ENCODE measurements at places on chromosomes 12 and 14.

DNA sequence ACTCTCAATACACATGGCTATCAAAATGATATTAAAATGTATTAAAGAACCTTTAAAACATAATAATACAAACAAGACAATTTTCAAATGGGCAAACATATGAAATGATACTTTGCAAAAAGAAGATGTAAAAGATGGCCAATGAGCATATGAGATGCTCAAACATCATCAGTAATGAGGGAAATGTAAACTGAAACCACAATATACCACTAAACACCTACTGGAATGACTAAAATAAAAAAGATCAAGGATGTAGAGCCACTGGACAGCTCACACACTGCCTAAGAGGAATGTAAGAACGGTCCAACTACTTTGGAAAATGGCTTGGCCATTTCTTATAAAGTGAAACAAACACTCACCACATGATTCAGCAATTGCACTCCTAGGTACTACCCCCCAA, 97.2 kb upstream of the BBS10 start:
- DNase-seq, result no peak

DNA sequence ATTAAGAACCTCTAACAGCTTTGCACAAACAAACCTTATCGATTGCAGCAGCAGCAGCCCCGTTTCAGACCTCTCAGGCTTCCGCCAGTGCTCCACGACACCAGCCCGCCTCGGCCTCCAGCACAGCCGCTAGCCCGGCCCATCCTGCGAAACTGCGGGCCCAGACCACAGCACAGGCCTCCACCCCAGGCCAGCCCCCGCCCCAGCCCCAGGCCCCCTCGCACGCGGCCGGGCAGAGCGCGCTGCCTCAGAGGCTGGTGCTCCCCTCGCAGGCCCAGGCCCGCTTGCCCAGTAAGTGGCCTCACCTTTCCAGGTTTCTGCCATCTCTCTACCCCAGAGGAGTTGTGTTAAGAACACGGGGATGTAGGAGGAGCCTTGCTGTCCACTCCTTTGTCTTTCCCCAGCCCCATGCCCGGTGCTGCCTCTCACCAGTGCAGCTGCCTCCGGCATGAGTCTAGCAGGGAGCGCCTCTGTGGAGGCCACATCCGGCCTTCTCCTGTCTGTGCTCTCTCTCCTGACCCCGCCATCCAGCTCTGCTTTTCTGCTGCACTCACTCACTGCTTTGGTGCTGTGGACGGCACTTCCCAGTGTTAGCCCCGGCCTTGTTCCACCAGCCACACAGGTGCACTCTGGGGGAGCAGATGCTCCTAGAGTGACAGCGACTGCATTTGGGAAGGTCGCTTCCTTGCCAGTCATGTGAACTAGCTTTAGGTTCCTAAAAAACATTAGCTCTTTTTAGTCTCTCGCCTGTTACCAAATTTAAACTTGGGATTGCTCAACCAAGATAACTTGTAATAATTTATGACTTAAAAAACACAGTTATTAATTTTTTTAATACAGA, 71.5 kb downstream of the EP400 start:
- no peak for DNase-seq

GRCh38 chr12:119621878-119622277, 28.3 kb downstream of the TMEM233 start:
- DNase-seq, result no peak

- DNase-seq, result no peak
These were observed 156.8 kb downstream of the DUSP6 start for GRCh38 chr12:89195470-89195869.

GRCh38 chr12:106919910-106920544, 35.7 kb upstream of the TMEM263 start:
- peak; percentile 19 for DNase-seq

DNA sequence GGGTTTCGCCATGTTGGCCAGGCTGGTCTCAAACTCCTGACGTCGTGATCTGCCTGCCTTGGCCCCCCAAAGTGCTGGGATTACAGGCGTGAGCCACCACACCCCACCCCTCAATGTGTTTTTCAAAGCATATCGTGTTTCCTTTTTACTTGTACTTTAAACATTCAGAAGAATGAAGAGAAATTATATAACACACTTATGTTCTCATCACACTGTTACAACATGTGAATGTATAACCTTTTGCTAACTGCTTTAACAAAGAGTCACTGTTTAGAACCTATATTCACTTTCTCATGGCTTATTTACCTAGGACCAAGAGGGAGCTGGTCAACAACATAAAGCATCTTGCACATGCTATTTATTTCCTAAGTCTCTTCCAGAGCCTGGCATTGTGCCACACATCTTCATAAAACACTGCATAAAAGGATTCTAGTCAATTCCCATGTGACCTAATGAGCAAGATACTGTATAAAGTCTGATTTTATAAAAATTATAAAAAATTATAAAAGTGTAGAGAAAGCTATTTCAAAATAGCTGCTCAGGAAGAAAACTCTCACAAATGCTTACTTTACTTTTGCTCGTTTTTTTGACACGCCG, 16.0 kb upstream of the ACTR6 start:
- DNase-seq, result no peak
